ENCODE measurements at places on chromosomes 4 and X.

DNA sequence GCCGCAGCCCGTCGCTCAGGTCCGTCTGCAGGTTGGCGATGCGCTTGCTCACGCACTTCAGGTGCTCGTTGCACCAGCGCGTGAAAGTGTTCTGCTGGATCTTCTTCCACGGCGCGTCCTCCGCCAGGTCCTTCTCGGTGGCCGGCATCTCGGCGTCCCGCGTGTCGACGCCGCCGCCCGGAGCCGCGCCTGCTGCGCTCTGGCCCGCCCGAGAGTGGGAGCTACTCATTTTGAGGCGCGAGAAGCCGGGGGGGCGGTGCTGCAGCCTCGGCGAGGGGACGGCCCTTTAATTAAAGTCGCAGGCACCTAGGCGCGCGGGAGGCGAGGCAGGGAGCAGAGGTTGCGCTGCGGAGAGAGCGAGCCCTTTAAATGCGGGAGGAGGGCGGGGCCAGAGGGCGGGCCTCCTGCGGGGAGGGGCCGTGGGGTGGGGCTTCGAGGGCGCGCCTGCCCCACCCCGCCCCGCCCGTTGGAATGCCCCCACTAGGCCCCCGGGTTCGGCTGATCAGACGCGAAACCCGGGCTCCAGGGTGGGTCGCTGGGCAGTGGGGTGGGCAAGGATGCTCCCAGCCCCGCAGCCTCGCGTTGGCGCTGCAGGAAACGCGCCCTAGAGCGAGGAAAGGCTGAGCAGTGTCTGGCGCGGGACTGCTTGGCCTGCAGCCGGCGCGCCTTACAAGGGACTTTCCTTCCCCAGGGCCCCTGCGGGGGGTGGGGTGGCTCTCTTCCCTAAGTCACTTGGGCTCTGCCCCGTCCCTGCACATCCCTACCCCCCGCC lies 3.2 kb downstream of the FLNA start:
- peak; percentile 67 for DNase-seq

DNA sequence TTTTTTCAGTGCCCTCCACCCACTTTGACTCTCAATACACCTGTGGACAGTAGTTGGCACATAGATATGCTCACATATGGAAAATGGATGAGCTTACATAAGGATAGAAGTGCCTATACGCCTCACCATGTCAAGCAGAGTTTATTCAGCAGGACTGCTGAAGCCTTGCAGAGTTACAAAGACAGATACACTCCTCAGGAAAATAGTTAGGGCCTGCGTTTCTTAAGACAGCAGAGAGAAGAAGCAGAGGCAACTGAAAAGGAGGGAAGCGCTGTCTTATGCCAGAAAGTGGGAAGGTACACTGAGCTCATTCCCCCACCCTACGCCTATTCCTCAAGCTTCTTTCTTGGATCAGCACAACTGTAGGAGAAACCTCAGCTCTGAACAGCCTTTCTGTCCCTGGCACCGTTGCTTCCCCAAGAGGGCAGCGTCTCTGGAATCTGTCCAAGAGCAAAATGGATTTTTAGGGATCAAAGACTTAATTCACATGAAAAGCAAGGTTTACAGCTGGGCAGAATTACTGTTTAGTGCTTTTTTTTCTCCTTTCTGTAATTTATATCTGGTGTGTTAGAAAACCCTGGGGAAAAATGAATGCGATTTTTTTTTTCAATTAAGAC lies 37.3 kb upstream of the MBTPS2 start:
- no peak for DNase-seq

DNA sequence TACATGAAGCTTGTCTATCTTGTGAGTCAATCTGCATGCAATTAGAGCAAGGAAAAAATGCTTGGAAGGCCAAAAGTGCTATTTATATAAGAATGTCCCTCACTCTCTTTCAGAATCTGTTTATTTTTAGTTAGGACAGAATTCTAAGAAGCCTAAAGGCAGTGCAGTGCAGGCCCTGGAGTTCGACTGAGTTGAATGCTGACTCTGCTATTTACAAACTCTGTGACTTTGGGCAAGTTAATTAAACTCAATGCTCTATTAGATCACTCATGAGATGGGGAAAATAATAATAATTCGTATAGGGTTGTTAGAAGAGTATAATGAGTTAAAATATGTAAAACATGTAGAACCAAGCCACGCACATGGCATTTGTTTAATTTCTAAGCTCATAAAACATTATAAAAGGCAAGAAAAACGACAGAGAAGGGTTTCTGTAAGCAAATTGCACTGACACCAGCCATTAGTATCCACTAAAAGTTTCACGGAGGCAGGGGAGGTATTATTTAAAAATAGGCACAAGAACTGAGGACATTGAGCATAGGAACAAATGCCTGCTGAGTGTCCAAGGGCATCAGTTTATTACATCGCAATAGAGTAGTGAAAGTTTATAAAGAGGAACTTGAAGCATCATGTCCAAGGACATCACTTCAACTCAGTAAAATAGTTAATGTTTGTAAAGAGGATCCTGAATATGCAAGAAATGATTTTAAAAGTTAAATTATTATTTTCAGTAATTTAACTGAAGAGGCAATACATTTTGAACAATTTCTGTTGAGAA lies 115.0 kb upstream of the INPP4B start:
- DNase-seq: no peak

DNA sequence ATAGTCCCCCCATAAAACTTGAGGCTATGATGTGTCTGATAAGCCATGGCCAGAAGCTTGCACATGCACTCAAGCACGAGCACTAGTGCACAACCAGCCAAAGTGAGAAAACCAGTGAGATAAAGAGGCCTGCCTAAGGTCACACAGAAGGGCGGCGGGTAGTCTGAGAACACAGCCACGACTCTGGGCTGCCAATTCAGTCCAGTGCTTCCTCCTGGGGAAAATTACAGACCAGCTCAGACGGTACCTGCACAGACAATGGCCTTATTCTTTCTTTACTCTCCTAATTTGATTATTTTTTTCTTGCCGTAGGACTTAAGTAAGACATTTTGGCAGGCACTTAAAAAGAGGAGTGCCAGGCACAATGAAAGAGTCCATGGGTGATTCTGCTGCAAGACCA lies 533.2 kb upstream of the FAT1 start:
- no peak for DNase-seq

DNA sequence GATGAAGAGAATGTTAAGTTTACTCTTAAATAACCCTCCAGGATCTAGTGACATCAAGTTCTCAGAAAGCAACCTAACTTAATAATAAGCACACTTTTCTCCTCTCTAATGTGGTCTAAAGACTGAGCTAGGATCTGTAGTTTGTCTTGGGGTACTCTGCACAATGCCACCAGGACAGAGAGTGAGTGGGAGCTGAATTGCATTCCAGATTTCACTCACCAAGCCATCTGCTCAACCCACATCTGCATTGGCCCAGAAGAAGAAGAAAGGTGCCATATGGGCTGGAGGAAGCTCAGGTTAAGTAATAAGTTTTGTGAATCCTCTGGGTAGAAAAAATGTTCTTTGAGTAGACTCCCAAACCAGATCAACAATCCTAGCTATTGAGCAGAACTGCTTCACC lies 384.6 kb downstream of the PPP3CA start:
- no peak for DNase-seq

- no peak for DNase-seq
Observed at GRCh38 chr4:41160012-41160789, 54.1 kb downstream of the APBB2 start.

Data from bone marrow (tissue), 2 donors.